T-helper 22 cell (primary cell): ENCODE measurements at places on chromosomes 7 and 10.

DNA sequence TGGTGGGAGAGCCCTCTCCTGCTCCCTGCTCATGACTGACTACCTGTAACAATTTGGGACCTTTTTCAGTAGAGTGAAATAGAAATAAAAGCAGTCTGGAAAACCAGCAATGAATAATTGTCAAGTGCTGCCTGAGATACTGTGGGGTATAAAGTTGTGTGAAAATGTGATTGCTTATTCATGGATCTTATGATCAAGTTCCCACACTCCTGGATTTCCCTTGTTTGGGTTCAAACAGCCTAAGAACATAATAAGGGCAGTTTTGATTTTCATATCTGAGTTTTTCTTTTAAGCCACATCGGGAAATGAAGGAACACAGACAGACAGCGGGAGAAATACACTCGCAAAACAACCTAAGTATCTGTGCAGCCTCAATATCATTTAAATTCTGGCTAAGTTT lies 52.9 kb downstream of the CALD1 start:
- DNase-seq: no peak

- no peak for DNase-seq
Observed at GRCh38 chr7:156827587-156828203, 65.3 kb downstream of the LMBR1 start.

DNA sequence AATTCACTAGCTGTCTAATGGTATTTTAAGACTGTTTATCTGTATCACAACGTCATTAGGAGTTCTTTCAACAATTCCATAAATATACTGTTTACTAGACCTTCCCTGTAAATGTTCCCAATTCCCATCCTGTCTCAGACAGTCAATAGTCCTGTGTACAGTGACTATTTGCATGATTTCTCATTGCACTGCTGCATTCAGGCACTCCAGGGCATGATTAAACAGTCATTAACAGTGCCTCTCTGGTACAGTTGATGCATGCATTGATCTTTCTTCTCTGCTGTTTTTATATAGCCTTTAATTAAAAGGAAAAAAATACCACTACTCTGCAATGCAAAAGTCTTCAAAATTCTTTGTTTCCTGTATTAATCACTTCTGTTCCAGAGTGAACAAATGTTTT lies 51.5 kb upstream of the MTURN start:
- DNase-seq: no peak

- no peak for DNase-seq
Observed at GRCh38 chr7:18834577-18834976, 282.9 kb downstream of the TWIST1 start.

- no peak for DNase-seq
Observed at GRCh38 chr10:122325235-122325634, 49.3 kb upstream of the PLEKHA1 start.

DNA sequence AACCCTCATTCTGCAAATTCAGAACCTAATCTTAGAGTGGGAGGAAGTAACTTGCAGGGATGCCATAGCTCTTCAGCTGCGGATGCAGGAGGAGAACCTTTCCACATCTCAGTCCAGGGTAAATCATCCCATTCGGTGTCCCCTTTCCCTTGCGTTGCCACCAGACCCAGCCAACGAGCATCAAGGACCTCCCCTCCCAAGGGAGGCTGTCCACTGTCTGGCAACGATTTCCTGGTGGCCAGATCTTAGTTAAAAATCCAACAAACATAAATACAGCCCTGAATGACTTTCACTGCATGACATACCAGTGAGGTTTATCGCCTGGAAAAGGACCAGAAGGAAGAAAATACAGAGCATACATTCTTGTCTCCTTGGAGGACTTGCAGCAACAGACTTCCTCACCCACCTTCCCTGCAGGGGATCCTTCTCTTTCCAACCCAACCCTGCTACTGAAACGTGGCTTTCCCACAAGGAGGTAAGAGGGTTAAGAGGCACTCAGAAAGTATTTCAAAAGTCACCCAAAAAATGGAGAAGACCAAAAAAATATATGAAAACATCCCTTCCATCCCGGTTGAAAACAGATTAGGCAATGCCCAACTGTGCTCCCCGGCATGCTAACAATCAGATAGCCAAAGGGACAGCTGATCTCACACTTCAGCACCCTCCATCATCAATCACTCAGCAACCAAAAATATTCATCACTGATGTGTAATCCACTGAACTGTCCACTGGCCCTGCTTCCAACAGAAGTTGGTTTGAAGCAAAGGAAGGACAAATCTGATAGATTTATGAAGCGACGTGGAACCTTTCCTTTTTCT lies 206.6 kb downstream of the TNS3 start:
- DNase-seq: no peak

- no peak for DNase-seq
Observed at GRCh38 chr10:24238519-24239247, 29.7 kb downstream of the KIAA1217 start.

- DNase-seq: no peak
Observed at GRCh38 chr10:57338823-57339558, 928.7 kb downstream of the IPMK start.

GRCh38 chr7:47497367-47498096 lies 84.4 kb downstream of the TNS3 start:
- no peak for DNase-seq
